ENCODE measurements at places on chromosomes 4 and X.
A peak's percentile ranks its signal among the peaks of the same experiment; 100 is the strongest.

- DNase-seq, result peak; percentile 4
Measured at GRCh38 chr4:133150486-133151340, 1.6 kb downstream of the PCDH10 start.

- DNase-seq, result no peak
Measured at GRCh38 chr4:172692701-172693100, 475.9 kb upstream of the GALNT7 start.

DNA sequence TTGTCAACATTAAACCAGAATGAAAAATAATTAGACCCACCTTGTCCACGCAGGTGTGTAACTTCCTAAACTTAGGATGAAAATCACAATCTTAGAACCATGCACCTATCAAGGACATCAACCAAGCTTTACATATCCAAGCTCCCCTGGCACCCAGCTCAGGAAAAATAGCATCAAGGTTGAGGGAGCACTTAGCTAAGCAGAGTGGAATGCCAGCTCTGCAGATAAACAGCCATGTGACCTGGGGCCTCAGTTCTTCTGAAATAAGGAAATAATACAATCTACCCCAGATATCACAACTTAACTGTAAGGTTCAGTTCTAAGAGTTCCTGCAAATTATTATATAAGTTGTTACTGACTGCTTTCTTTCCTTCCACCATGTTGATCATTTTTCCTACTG is 64.7 kb downstream of the DHX15 start:
- DNase-seq, result no peak

DNA sequence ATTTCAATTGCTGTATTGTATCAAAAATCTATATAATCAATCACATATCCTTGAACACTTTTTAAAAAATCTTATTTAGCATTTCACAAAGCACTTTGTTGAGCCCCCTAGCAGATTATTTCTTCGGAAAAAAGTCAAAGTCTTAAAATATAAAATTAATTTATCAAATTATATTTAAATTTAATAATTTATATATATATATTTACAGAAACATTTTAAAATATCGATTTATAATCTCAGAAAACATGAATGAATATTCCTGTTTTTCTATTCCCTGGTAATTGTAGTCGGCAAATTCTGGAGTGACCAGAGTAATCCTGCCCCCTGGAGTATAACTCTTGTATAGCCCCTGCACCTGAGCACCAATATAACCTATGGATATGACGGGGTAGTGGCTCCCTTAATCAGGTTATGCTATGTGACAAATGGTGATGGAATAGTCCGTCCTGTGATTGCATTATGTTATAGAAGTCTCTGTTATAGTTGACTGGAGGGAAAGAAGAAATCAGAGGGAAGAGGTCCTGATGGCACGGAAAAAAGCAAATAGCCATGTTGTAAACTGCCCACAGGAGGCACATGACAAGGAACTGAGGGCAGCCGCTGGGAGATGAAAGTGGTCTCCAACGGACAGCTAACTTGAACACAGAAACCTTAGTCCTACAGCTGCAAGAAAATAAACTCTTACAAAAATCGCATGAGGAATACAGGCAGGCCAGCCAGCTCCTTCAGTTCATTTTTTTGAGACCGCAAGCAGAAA is 1092.3 kb downstream of the ARAP2 start:
- peak; percentile 4 for DNase-seq

DNA sequence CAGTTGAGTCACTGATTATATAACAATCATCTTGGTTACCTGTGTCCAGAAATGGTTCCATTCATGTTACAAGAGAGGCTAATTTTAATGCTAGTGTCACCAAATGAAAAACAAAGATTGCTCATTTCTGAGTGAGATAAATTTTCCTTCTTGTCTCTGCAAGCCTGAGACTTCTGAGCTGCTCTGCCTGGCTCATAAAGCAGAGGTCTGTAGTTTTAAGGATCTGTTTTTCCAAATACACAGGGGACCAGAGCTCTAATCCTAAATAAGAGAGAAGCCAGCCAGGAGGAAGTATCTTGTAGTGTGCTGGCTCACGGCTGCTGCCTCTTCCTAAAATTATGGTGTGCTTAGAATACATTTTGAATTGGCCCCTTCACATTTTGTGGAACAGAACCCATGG is 42.6 kb downstream of the CLDN34 start:
- no peak for DNase-seq

DNA sequence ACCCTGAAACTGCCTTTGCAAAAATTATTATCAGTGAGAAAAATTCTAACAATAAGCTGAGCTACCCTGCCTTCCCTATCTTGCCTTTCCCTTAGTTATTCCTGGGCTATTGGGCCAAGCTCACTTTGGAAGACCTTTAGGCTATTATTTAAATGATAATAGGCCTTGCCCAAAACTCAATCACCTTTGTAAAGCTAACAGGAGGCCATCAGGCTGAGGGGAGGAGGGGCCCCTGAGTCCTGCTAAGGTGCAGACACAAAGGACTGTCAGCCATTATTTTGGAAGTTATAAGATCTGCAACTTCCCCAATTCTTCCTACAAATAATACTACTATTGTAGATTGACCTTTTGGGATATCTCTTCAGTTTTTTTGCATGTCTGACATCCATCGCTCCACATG is 278.8 kb upstream of the DIAPH2 start:
- DNase-seq, result no peak

GRCh38 chr4:153782581-153782980 is 6.3 kb downstream of the SFRP2 start:
- DNase-seq, result no peak

DNA sequence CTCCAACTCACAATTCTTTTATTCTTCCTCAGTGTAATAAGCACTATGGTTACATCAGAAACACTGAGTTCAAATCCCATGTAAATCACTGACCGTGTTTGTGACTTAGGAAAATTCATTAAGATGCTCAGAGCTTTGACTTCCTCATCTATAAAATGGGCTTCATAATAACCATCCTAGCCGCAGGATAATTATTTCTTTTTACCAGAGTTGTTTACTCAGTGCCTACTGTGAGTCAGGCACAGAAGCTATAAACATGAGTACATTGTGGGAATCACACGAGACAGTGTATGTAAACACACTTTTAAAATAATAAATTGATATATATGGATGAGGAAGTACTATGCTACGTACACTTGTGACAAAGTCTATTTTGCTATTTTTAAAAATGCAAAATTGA is 296.3 kb upstream of the TENM3 start:
- DNase-seq, result no peak

GRCh38 chrX:70030301-70030767 is 19.4 kb downstream of the AWAT2 start:
- DNase-seq, result peak; percentile 56

- DNase-seq, result peak; percentile 99
Measured at GRCh38 chrX:41084044-41084892, 977 bp upstream of the USP9X start.

DNA sequence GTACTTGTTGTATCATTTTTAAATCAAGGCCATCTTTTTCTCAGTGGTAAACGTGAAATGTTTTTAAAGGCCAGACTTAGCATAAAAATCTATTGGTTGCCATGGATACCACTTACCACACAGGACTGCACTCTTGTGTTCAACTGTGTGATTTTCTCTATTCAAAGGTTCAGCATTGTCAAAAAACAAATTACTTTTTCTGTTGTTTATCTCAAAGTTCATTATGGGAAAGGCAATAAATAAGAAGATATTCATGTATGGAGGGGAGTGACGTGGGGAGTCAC is 231.0 kb upstream of the GATB start:
- DNase-seq, result no peak

DNA sequence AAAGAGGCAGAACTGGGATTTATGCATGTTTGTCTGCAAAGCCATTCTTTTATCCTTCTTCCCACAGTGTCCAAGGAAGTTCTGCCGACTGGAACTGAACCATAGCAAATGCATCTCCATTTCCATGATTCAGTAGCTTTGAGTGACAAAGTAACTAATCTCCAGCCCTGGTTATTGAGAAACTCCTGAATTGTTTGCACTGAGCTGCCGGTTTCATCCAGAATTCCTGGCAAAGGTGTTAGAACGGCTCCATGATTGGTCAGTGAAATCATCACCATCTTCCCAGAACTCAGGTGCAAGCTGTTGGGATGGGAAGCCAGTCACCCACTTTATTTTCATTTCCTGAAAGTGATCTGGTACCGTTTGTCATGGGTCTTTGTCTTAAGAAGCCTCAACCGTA is 47.0 kb upstream of the SLC34A2 start:
- no peak for DNase-seq

DNA sequence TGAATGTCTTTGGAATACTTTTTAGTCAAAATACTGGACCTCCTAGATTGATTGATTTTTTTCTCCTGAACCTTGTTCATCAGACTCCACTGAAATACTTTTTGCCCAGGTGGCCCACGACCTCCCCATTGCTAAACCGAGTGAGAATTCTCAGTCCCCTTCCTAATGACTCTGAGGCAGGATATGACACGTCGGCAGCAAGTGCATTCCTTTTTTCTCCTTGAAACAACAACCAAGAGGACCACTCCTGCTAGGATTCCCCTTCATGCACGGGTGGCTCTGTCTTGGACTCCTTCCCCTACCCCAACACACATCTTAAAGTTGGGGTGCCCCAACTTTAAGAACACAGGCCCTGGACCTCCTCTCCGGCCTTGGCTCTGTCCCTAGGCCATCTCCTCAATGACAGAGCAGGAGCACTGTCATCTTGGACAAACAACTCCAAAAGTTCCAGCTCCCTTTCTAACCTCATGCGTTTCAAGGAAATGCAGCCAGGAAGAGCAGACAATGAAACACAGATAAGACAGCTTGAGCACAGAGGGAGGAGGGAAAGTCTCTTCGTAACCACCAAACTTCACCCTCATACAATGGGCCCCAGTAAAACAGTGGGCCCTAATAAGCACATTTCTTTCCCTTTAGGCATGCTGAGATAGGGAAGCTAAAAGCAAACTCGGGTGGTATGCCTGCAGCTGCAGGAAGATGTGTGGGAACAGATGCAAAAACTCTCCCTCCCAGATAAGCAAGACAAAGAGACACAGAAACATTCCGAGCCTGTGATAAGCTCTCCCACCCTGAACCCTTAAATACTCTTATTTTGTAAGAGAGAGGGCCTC is 33.9 kb downstream of the ZBTB49 start:
- peak; percentile 37 for DNase-seq

DNA sequence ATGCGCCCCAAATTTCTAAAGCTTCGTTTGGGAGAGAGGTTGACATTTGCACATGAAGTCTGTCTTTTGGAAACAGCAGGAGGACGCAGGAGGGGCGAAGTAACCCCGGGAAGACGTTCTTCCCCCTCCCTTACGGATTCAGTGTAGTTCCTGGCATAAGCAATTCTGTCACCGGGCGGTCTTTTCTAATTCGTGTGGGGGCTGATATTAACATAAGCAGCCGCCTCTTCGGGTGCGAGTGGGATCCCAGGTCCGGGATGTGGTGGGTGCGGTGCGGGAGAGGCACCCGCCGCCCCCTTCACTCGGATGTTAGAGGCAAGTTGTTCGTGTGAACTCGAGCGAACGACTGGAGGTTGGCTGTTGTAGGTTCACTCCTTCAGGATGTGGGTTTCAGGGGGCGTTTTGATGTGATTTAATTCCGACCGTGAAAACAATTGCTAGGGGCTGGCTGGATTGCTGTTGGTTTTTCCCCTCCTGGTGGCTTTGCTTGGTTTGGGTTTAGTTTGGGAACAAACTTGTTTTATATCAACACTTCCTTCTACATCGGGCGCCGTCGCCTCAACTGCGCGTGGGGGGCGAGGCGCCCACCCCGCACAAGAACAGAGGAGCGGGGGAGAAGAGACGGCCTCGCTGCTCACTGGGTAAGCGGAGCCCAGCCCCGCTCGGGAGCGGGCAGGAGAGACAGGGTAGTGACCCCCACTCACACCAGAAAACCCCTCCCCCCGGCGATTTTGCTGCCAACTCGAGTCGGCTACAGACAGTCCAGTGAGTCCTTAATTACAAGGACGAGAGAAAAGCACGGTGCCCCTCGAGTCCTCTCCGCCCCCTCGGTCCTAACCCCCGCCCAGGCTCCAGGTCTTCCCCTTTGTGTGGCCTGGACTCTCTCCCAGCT is 2.9 kb upstream of the LEF1 start:
- DNase-seq, result peak; percentile 35

Data from erythroblast (primary cell).